ENCODE measurements at places on chromosomes 12 and 14. TPM values are rescaled to one million over a fixed set of nuclear protein-coding genes. Genes with fewer than 3 reads are reported as not detected.

GRCh38 chr14:68541178-68541896, 251.5 kb downstream of the ZFP36L1 start:
- no peak for DNase-seq

DNA sequence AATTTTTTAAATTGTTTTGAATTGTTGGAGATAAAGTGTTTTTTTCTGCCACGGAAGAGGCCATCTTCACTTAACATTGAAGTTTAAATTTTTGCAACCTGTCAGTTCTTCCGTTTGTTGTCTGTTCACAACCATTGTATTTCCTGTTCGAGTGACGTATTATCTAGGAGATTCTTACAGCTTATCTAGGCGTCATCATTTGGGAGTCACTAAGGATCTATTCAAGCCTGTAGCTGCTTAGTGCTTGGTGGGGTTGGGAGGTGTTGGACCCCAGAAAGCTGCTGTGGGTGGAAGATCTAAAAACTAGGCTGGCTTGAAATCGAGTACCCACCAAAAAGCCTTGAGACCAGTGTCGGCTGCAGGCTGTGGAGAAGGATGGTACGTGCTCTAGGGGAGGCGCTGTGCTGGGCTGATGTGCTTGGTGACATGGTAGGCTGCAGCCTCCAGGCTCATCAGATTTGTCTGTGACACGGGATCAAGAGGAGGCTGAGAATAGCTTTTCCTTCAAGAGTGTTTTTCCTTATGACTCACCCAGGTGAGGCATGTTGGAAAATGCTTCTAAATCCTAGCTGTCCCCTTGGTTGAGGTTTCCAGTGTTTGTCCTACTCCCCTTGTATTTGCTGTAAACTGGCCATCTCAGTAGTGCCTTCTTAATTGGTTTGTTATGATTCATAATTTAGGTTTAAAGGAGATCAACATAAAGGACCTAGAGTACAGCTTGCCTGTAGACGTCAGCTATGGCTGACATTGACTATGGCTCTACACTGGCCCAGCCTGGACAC, 57.8 kb downstream of the ATG14 start:
- DNase-seq, result peak; percentile 98

Gene OVCH1
- total RNA-seq, result not detected

DNA sequence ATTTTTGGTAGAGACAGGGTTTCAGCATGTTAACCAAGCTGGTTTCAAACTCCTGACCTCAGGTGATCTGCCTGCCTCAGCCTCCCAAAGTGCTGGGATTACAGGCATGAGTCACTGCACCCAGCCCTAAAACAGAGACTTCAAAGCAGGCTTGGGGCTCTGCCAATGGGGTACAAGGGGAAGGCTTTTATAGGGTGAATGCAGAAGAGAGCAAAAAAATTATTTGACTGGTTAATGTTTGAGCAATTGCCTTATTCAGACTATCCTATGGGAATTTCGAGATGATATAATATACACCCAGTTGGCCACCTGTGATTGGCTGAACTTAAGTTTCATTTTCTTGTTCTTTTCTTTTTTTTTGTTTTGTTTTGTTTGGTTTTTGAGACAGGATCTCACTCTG, 31.5 kb upstream of the ACTN1 start:
- peak; percentile 82 for DNase-seq

Gene DHRS2
- total RNA-seq, result 40.9 TPM

Gene NFATC4
- 11.5 TPM for total RNA-seq
